ENCODE measurements at places on chromosomes 4 and X.
A peak's percentile ranks its signal among the peaks of the same experiment; 100 is the strongest.

- DNase-seq = no peak
These were observed 92.3 kb downstream of the SPRY1 start for GRCh38 chr4:123488916-123489315.

GRCh38 chr4:145482209-145483037 lies 770 bp downstream of the SMAD1 start:
- DNase-seq = peak; percentile 56

- DNase-seq = no peak
These were observed 17.2 kb downstream of the XPNPEP2 start for GRCh38 chrX:129755779-129756650.

DNA sequence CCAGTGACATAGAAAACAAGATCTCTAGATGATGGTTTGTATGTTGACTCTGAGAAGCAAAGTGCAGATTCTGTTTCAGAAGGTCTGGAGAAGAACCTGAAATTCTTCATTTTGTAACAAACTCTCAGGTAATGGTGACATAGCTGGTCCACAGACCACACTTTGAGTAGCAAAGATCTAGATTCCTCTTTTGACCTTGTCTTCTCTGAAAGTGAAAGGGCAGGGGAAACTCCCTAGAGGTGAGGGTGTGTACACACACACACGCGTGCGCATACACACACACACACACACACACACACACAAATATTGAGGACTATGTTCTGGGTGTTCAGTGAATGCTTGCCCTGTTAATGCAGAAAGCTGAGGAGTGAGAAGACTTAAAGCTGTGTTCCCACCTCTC lies 110.1 kb downstream of the NHSL2 start:
- DNase-seq = no peak

DNA sequence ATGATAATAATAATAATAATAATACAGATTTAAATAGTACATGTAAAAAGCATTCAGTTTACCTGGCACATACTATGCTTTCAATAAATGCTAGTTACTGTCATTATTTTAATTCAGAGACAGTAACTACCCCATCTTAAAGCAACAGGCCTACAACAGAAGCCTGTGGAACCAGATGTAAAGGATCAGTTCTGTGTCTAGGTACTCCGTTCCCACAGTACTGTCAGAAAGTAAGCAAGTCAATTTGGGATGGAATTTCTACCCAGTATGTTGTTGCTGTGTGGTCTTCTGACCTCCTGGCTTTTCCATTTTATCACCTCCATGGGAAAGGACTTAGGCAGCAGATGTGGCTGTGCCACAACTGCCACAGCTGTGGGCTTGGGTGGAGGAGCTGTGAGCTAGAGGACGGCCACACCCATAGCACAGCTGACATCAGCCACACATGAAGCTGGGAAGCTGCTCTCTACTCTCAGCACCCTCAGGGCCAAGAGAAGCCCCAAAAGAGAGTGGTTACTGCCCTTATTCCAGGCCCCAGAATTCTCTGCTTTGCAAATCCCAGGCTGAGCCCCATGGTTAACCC lies 102.8 kb downstream of the CBR4 start:
- peak; percentile 1 for DNase-seq

DNA sequence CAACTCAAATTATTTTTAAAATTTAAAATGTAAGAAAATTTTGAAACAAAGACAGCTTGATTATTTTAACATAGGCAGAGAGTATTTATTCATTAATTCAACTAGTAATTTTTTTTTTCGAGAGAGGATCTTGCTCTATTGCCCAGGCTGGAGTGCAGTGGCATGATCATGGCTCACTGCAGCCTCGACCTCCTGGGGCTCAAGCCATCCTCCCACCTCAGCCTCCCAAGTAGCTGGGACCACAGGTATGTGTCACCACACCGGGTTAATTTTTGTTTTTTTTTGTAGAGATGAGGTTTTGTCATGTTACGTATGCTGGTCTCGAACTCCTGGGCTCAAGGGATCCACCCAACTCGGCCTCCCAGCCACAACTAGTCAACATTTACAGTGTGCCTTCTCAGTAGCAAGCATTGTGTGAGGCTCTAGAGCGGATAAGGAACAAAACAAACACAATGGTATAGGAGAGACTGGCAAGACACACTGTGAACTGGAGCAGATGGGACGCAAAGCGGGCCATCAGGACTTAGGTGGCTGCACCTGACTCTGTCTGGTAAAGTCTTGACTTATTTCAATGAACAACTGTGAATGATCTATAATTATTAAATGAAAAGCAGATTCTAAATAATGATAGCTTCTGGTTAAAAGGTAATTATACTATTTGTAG lies 21.6 kb downstream of the SETD7 start:
- no peak for DNase-seq

GRCh38 chr4:92339676-92340075 lies 35.9 kb downstream of the GRID2 start:
- DNase-seq = no peak

DNA sequence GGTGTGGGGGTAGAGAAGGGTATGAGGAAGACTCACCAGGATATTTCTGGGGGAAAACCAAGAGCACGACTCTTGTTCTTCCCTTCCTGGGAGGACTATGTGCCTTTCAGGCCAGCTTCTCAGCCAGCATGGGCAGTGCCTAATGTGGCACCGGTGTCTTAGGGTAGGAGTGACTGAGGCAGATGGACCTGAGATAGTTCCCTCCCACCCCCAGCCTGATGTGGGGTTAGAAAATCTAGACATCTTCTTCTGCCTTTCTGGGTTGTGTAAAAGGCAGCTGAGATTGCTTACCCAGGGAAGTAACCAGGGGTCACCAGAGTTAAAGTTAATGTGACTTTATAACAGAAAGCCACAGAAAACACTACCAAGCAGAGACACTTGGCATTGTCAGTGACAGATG lies 127.3 kb downstream of the TMA16 start:
- no peak for DNase-seq

- DNase-seq = no peak
These were observed 155.7 kb upstream of the JADE1 start for GRCh38 chr4:128653527-128654444.

- no peak for DNase-seq
These were observed 15.9 kb downstream of the SH3TC1 start for GRCh38 chr4:8215001-8215427.

DNA sequence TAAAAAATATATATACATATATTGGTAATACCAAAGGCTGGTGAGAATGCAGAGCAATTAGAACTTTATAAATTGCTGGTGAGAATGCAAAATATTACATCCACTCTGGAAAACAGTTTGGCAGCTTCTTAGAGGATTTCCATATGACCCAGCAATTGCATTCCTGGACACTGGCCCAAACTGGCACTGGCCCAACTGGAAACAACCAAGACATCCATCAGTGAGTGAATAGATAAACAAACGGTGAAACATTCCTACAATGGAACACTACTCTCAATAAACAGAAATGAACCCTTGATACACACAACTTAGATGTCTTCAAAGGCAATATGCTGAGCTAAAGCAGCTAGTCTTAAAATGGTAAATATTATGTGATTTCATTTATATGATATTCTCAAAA lies 524.2 kb downstream of the IQCM start:
- no peak for DNase-seq

- no peak for DNase-seq
These were observed 164.4 kb downstream of the PJA1 start for GRCh38 chrX:69000877-69001276.

- no peak for DNase-seq
These were observed 32.4 kb upstream of the TMEM131L start for GRCh38 chr4:153433754-153434105.

DNA sequence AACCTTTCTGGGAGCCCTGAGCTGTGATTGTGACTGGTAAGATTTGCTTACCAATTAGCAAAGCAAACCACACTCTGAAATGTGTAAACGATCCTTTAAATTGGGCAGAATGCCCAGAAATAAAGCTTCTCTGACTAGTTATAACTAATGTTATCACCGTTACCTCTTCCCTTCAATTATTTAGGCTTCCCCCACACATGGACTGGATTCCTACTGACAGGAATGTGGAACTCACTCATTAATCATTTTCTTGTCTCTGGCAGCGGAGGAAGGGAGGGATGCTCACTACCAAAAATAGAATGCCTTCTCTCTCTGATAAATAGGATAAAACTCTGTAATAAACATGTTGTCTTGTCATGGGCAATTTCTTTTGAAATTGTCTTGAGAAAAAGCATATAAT lies 25.3 kb upstream of the NWD2 start:
- no peak for DNase-seq

DNA sequence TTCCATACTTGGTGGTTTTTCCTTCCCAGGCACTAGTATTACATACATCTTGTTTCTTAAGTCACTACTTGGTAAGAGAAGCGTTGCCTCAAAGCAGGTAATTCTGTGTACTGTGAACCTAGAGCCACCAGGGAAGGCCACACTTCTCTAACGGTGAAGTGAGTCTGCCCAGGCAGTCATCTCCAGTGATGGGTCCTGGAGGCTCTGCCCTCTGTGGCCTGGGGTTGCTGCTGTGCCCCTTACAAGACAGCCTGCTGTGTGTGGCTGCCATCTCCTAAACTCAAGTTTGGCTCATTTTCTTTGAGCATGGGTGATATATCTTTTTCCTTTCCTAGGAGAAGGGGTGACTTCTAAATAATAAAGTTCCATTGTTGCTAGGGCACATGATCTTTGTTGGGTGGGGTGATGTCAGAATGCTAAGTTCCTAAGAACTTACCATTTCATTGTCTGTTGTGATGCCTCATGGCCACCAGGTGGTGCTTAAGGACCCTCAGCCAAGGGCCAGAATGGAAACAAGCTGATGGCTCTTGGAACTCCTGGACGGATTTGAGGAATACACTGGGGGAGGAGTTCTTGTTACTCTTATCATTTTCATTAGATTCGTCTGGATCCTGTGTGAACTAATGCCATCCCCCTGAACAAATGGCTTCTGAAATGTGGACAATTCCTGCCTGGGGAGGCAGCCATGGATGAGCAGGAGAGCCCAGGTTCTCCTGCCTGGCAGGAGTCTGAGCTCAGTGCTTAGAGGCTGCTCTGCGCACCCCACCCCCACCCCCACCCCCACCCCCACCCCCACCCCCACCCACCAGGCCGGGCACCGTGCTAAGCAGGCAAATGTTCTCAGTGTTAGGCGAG lies 41.1 kb upstream of the WDR1 start:
- no peak for DNase-seq

DNA sequence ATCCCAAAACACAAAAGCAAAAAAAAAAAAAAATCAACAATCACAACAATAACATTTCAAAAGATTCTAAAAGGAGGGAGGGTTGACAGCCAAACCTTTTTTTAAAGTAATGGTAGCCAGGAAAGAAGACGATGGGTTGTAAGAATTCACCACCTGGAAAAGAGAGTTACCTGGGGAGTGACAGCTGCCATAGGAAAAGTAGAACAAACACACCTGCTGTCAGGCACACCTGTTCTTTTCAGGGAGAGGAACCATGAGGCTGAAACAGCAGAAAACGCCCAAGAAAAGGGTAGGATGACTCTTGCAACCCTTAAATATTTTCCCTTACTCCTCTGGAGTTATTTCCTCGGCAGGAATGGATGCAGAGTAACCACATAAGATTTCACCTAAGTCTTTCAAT lies 388.4 kb upstream of the TEX13C start:
- DNase-seq = no peak

DNA sequence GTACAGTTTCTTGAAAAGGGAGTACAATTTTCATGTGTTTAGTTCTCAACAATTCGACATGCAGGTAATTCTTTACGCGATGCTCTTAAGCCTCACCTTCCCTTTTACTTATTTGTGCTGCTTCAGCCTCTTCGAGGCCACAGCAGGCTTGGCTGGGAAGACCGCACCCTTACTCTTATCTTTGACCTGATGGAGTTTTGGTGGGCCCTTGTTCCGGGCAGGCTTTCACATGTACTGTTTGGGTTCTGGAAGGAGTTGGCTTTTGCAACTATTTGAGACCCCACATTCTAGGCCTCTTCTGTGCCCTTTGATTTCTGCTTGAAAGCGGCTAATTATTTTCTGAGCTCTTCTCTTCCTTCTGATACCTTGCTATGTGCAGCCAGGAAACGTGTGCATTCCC lies 60.2 kb downstream of the FAM193A start:
- no peak for DNase-seq

DNA sequence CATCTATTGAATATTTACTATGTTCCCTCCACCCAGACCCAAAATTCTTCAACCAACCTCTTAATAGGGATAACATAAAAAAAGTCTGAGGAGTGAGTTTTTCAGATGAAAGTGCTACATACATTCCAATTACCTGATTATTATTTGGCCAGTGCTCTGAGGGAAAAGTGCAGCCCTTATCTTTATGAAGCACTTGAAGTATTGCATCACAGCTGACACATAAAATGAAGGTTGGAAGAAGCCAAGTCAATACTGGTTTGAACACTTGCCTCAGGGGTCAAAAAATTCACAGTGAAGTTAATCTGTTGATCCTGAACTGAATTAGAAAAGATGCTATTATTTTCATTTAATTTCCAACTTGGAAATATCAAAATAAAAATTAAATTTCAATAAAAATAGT lies 498.9 kb downstream of the INPP4B start:
- DNase-seq = no peak

- DNase-seq = no peak
These were observed 101.8 kb upstream of the ANK2 start for GRCh38 chr4:112947616-112948015.

GRCh38 chrX:19728915-19729314 lies 158.5 kb downstream of the SH3KBP1 start:
- no peak for DNase-seq

DNA sequence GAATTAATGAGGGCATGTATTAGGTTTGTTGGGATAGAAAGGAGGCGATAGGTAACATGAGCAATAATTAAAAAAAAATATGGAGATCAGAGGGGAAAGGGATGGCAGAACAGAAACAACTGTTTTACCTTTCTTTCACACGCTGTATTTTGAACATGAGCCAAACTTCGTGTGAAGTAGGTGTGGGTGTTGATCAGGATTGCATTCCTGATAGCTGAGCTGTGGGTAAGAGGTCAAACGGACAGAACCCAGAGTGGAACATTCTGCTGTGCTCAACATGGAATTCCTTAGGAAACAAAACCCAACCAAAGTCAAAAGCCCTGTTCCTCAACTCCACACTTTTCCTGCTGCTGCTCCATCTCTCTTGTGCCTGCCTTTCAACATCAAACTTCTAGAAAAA lies 162.5 kb upstream of the CASK start:
- DNase-seq = no peak

- DNase-seq = no peak
These were observed 630.1 kb upstream of the EPHA5 start for GRCh38 chr4:66300336-66300934.

DNA sequence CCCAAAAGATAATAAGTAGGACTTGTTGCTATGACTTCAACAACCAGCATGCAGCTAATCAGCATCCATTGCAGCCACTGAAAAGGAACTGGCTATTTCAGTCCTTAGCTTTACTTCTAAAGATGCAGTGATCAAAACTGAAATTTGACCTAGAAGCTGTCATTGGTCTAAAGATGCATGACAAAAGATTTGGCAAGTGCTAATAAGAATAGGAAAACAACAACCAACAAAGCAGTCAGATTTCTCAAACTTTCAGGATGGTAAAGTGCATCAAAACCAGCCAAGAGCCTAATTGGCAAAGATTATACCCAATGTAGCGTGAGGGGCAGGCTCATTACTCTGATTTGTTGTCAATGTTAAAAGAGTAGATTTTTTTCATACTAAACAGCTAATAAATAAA lies 77.1 kb upstream of the WDR17 start:
- no peak for DNase-seq
